ENCODE measurements at places on chromosomes 3 and 15.

GRCh38 chr15:50653156-50653743 lies 33.3 kb downstream of the TRPM7 start:
- DNase-seq = no peak

DNA sequence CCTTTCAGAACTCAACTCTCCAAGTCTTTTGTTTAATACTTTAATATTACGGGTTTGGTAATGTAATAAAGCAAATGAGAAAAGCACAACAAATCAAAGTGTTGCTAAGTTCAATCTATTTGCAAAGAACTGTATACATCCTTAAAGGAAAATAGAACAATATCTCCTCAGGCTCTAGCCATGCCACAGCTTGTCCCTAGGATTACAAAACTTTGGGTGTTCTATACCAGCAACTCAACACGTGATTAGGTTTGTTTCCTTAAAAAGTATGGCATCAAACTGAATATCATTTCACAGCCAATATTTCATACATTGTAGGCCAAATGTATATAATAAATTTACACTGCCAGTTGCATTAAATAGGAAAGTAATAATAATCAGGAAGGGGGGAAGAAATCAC lies 418.6 kb upstream of the MDFIC2 start:
- no peak for DNase-seq

DNA sequence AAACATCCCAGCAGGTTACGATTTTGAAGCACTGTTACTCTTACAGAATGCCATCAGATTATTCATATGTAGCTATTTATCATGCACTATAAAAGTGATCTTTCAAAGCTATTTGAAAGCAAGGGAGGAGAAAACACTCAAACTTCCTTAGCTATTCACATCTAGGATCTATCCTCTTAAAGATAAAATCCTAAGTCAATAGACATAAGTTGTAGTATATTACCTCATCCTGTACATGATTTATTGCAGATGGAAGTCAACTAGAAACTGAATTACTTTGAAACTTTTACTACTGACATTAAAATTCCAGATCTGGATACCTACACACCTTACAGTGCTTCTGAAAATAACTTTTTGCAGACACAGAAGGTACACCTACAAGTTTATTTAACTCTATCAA lies 197.2 kb downstream of the MEIS2 start:
- no peak for DNase-seq

GRCh38 chr15:83570756-83571155 lies 83.2 kb upstream of the ADAMTSL3 start:
- DNase-seq = no peak

DNA sequence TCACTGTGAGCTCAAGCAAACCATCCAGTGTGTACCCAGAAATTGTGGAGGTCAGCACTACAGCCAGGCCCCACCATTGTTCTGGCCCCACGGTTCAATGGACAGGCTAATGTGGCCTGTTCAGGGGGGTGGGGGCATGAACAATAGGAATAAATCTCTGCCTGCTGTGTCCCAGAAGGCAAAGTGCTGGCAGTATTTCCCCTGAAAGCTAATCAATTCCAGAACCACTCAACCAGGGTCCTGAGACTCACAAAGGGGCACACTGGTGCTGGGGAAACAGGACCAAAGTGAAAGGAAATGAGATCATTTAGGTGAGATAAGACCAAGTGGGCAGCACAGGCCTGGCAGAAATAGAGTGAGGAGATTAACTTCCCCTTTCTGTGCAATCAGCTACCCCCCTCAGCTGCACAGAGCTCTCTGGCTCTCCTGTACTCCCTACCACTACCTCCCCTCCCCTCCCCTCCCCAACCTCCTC lies 11.5 kb downstream of the CRYGS start:
- no peak for DNase-seq

- no peak for DNase-seq
Measured at GRCh38 chr15:50940506-50940905, 32.0 kb downstream of the AP4E1 start.

DNA sequence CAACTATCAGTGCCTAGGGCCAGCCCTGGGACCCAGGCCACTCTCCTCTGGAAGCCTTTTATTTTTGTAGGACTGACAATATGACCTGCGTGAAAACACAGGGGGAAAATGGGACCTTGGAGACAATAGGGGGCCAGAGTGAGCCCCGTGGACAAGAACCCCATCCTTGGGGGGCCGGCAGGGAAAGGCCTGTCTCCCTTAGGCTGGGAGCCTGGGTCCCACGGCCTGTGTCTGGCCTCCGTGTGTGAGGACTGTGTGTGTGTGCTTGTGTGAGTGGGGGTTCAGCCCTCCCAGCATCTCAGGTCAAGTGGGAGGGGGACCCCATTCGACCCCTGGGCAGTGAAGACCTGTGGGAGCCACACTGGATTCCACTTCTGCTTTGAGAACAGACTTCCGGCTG lies 53.3 kb downstream of the EXOG start:
- no peak for DNase-seq

DNA sequence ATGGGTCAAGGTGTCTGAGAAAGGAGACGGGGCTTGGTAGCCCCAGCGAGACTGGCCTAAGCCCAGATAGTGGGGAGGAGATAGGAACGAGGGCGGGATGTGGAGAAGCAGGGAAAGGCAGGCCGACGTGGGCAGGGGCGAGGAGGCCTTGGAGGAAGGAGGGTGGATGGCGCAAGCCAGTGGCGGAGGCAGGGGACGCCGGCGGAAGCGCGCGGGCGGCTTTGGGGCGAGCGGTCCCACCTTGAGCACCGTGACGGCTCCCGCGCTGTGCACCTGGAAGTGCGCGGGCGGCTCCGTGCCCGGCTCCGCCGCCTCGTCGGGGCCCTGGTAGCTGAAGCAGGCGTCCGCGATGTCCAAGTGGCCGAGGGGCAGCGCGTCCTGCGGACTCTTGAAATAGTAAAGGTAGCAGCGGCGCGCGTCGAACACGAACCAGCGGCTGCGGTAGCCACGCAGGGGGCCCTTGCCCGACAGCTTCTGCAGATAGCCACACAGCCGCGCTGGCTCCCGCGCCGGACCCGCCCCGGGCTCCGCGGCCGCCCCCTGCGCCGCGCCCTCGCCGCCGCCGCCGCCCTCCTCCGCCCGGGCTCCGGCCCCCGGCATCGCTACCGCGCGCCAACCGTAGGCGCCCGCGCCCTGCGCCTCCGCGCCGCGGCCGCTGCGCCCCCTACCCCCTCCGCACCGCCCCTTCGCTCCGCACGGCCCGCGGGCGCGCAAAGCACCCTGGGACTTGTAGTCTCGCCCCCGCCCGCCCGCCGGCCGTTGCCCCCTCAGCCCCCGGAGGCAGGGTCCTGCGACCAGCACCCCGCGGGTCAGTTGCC lies at the start of gene TBC1D2B:
TSS of gene TBC1D2B (minus strand) at position 659 of the 818 bp plus-strand sequence. CDS start at position 600, 59 bp downstream.
- peak; percentile 89 for DNase-seq

GRCh38 chr3:40690749-40691451 lies 166.1 kb downstream of the ZNF621 start:
- DNase-seq = peak; percentile 12

All from NCI-H1417 (cell line).